ELF-1 (cell line): ENCODE measurements at places on chromosomes 1 and 21.
A peak's percentile ranks its signal among the peaks of the same experiment; 100 is the strongest.

- DNase-seq, result no peak
These were observed 511.0 kb downstream of the OMA1 start for GRCh38 chr1:58035523-58035922.

- no peak for DNase-seq
These were observed 21.9 kb downstream of the DIRAS3 start for GRCh38 chr1:68028566-68028965.

DNA sequence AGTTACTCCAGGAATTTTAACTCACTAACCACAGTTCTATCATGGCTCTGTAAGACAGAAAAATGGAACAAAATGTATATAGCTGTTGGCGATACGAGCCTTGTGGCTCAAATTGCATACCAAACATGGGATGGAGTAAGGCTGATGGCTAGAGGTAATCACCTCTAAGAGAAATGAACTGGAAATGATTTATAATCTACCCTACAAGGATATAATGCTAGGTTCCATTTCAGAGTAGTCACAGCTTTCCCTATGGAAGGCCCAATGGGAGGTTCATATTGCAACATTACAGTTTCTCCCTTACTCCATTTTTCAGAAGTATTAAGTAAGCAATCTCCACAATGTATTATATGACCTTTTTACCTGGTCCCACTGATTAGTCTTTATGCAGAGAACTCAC is 61.6 kb downstream of the EDEM3 start:
- DNase-seq, result no peak

GRCh38 chr1:221166559-221167318 is 287.5 kb downstream of the HLX start:
- DNase-seq, result no peak

- no peak for DNase-seq
These were observed 71.3 kb upstream of the NGF start for GRCh38 chr1:115409094-115410015.

DNA sequence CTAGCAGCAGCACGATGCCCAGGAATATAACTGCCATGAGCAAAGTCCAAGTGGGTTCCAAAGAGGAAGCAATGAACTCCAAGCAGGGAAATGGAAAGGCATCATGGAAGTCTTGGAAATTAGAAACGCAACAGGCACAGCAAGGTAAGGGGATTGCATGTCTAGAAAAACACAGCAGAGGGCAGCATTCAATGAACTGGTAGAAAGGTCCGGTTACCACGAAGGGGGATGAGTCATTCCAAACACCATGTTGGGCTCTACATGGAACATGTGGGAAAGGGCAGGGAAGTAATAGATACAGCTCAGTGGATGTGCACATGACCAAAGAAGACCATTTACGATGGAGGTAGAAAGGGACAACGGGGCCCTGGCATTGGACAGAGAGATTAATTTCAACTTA is 36.4 kb downstream of the RXRG start:
- peak; percentile 65 for DNase-seq

- DNase-seq, result no peak
These were observed 75.4 kb upstream of the CLDN14 start for GRCh38 chr21:36555199-36555800.

DNA sequence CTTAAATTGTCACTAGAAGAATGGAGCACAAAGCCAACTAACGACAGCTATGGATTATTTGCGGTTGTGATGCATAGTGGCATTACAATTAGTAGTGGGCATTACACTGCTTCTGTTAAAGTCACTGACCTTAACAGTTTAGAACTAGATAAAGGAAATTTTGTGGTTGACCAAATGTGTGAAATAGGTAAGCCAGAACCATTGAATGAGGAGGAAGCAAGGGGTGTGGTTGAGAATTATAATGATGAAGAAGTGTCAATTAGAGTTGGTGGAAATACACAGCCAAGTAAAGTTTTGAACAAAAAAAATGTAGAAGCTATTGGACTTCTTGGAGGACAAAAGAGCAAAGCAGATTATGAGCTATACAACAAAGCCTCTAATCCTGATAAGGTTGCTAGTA is 13.5 kb downstream of the USP1 start:
- DNase-seq, result no peak

- peak; percentile 87 for DNase-seq
These were observed at the start of gene PGBD5 for GRCh38 chr1:230426246-230427093. TSS of gene PGBD5 (minus strand) at chr1:230426332. CDS start at chr1:230425928, 404 bp downstream.

DNA sequence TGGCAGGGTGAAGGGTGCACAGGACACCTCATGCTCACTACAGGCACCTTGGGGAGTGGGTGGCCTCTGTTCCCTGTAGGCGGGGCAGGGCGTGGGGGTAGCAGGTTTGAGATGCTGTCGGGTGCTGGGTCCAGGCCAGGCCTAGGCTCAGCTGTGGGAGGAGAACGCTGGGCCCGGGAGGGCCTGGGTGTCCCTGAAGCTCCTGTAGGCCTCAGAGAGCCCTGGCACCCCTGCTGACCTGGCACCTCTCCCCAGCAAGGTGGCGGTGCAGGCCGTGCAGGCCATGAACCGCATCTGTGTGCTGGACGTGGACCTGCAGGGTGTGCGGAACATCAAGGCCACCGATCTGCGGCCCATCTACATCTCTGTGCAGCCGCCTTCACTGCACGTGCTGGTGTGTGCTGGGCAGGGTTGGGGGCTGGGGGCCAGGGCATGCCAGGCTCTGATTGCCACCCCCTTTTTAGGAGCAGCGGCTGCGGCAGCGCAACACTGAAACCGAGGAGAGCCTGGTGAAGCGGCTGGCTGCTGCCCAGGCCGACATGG is 2.5 kb upstream of the GJC2 start:
- DNase-seq, result no peak

DNA sequence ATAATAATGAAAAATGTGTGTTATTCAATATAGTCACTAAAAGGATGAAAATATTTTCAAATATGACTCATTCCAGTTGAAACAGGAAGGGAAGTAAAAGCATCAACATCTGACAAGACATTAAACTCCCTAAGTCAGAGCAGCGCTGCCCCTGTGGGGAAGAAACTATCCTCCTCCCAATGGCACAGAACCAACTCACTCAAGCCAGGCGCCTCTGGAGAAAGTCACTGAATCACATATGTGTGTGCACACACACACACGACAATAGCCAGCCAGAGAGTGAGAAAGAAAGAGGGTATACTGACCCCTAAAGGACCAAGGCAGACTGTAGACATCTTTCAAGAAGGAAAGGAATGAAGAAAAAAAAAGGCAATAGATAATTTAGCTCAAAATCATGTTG is 126.9 kb downstream of the SETD4 start:
- DNase-seq, result no peak

GRCh38 chr1:172708452-172708851 is 49.5 kb downstream of the FASLG start:
- DNase-seq, result no peak

DNA sequence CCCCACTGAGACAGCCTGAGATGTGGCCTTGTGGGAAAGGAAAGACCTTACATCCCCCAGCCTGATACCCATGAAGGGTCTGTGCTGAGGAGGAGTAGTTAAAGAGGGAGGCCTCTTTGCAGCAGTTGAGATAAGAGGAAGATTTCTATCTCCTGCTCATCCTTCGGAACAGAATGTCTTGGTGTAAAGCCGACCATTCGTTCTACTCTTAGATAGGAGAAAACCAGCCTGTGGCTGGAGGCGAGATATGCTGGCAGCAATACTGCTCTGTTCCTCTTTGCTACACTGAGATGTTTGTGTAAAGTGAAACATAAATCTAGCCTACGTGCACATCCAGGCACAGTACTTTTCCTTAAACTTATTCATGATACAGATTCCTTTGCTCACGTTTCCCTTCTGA is 1.5 kb upstream of the CCDC27 start:
- DNase-seq, result no peak

DNA sequence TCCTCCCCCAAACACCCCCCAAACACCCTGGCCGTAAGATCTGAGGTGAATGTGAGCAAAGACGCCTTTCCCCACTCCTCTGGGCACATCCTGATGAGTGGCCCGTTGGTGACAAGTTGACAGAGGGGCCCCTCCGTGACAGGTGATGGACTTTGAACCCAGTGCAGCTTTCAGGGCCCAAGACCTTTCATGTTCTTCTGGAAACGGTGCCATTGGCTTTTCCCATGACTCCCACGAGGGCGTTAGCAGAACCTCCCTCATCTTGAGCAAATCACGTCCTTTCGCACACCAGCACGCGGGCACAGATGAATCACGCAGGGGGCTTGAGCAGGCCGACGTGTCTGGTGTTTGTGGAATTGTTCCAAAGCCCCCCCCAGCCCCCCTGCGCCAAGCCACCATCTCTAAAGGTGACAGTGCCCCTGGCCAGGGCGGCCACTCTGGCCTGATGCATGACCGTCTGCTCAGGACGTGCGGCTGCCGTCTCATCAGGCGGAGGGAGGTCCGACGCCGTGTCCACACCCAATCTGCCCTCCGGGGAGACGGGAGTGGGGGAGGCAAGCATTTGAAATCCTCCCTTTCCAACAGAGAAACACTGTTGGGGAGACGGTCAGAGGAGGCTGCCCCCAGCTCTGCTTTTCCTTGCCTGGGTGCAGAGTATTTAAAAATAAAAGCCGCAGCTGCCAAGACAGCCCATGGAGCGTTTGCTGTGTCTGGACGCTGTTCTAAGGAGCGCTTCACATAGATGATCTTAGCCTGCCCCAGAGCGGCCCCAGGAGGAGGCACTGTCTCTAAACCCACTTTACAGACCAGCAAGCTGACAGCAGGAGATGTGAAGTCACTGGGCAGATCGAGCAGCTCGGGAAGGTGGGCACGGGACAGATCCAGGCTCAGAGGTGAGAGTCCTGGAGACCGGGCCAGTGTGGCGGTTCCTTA is 98.3 kb upstream of the ARHGEF16 start:
- no peak for DNase-seq

DNA sequence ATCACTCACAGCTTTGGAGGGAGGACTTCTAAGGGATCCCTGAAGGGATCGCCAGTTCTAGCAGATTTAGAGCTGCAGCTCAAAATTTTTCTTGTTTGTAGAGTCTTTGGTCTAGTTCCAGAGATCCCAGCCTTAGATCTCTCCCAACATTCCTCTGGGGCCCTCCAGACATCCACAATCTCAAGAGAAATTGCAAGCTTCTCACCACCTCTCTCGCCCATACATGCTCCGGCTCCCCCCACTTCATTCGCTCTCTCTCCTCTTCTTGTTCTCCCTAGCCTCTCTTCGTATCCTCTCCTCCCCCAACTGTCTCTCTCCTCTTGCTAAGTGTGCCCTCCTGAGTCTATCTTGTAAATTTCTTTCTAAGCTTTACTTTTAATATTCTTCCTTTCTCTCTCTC is 15.1 kb upstream of the TUT4 start:
- no peak for DNase-seq

DNA sequence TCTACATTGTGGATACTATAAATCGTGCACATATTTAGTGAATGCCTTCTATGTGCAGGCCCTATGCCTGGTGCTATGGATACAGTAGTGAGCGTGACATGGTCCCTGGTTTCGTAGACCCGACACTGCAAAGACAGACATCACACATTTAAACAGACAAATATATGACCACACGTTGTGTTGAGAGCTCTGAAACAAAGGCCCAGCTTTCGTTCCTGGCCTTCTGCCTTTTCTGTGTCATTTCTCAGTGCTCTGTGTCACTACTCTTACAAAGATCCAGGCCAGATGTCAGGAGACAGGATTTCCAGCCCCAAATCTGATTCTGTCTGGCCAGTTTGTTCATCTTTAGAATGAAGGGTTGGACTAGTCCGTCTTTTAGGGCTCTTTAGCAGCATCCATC is 19.3 kb upstream of the TRABD2B start:
- no peak for DNase-seq

DNA sequence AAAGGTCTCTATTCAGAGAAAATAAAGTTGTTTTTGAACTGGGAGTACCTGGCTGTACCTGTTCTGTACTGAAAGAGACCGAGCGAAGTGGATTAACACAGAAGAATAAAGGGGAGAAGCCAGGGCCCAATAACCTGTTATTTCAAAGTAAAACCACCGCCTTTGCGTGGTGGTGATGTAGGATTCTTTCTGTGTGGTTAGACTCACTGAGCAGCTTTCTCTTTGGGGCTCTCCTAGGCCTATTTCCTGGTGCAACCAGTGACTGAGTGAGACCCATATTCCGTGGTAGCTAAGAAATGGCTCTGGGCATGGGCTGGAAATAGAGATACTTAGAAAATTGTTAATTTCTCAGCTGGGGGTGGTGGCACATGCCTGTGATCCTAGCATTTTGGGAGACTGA is 99.9 kb downstream of the XCL2 start:
- no peak for DNase-seq

DNA sequence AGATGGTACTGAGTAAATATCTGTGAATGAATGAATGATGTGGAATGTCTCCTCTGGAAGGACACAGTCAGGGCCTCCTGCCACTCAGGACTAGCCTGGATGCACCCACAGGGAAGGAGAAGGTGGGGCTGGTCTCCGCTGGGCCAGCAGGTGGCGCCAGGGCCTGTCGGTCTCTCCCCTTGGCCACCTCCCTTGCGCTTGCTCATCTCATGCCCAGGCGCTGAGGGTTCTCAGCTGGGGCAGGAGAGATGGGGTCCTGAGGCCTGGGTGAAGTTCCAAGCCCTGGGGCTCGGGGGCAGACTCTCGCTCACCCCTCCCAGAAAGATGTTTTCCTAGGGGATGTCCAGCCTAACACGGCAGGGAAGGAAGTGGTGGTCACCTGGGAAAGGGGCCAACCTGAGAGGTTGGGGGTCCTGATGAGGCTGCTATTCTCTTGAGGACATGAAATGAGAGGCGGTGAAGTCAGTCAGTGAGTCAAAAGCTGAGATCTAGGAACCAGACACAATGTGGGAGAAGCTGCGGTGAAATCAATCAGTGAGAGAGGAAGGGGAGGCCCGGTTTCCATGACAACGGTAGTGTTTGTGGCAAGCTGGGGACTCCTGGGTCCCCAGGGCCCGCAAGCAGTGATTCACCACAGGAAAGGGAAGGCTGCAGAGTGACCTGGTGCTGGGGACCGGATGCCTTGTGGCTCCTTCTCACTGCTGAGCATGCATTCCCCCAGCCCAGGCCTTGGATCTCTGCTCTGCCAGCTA is 14.6 kb upstream of the MEX3A start:
- DNase-seq, result peak; percentile 92

DNA sequence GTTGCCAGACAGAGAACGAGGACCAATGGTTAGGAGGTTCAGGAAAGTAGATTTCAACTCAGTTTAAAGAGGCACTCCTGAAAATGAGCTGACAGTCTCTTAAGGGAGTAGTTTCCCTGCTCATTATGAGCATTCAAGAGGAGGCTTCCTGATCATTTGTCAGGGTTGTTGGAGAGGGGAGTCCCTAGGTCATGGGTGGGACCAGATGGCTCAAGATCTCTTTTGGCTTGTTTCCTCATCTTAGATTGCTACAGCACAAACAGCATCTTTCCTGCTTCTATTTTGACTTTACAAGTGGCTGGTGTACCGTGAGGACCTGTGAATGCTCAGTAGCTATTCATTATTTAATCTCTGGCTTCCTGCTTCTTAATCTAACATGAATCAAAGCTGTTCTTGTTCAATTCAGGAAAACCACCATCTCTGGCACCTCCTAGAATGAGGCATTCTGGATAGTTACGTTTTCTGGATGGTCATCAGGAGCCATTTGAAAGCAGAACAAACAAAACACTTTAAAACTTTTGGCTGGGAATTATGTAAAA is 47.6 kb downstream of the PEX14 start:
- no peak for DNase-seq

GRCh38 chr1:246142320-246142893 is 364.7 kb downstream of the SMYD3 start:
- no peak for DNase-seq

GRCh38 chr21:31961704-31962103 is 88.9 kb downstream of the HUNK start:
- no peak for DNase-seq

GRCh38 chr1:32127409-32128198 is 19.7 kb downstream of the KPNA6 start:
- no peak for DNase-seq

- no peak for DNase-seq
These were observed 16.0 kb downstream of the LRIG2 start for GRCh38 chr1:113088972-113089371.

GRCh38 chr1:99003581-99004253 is 944 bp downstream of the PLPPR5 start:
- DNase-seq, result no peak
